CD4-positive, alpha-beta T cell treated with Interleukin-1 beta for 1 hour (primary cell): ENCODE measurements at places on chromosomes 1 and 21.

GRCh38 chr1:241007668-241008067 lies 349.3 kb downstream of the RGS7 start:
- no peak for DNase-seq

GRCh38 chr1:219347921-219348391 lies 174.3 kb downstream of the LYPLAL1 start:
- DNase-seq = no peak

DNA sequence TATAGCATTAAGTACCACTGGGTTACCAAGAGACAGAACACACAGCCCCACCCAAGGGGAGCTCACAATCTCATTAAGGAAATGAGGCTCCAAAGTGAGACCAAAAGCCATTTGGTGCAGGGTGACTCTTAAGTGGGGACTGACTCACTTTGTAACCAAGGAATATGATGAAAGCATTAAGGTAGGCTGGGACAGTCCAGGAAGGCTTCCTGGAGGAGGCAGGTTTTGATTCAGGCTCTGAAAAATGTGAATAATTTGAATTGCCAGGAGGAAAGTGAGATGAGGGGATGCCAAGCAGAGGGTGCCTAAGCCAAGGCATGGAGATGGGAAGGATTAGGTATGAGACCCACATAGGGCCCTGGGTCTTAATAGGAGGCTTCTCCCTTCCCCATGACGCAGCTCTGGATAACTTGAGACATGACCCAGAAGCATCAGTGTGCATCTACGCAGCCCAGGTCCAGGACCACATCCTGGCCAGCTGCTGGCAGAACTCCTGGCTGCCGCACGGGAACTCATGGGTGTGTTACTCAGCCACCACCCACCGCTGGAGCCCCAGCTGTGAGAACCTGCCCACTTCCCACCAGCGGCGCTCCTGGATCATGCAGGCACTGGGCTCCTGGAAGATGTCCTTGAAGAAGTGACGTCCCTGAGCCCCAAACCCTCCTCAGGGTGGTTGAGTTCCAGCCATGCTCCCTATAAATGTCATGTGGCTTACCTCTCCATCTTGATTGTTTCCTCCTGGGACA lies 5.9 kb upstream of the TTC4 start:
- no peak for DNase-seq

GRCh38 chr1:179951383-179952144 lies 3.0 kb upstream of the CEP350 start:
- no peak for DNase-seq

DNA sequence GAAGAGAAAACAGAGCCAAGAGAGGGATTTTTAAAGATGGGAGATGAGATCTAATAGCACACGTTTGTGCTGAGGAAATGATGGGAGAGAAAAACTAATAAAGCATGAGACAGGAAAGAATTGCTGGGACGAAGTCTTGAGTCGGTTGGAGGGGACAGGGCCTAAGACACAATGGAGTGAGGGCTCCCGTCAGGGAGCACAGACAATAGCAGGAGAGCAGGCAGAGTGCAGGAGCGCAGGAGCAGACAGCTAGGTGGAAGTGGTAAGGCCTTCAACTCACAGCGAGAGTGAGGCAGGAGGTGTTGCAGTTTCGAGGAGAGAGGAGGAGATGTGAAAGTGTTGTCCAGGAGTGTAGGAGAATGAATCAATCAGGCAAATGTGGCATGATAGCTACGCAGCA lies 59.9 kb upstream of the SOX13 start:
- no peak for DNase-seq

DNA sequence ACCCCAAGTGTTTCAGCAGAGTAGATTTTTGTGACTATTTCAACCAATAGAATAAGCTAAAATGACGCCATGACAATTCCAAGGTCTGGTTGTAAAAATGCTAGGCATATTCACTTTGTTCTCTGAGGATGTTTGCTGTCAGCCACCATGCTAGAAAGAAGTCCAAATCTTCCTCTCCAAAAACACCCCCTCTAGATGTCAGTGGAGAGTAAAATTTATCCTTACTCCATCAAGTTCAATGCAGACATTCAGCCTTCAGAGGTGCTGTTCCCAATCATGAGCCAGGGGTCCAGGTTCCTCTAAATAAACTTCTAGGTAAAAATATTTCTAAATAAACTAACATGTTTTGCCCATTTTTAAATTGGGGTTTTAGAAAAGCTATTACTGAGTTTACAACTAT lies 395.4 kb upstream of the ADAMTS5 start:
- DNase-seq = no peak

- DNase-seq = no peak
These were observed 55.0 kb downstream of the TRABD2B start for GRCh38 chr1:47942240-47942629.

GRCh38 chr1:2783435-2784397 lies 17.8 kb downstream of the TTC34 start:
- no peak for DNase-seq

DNA sequence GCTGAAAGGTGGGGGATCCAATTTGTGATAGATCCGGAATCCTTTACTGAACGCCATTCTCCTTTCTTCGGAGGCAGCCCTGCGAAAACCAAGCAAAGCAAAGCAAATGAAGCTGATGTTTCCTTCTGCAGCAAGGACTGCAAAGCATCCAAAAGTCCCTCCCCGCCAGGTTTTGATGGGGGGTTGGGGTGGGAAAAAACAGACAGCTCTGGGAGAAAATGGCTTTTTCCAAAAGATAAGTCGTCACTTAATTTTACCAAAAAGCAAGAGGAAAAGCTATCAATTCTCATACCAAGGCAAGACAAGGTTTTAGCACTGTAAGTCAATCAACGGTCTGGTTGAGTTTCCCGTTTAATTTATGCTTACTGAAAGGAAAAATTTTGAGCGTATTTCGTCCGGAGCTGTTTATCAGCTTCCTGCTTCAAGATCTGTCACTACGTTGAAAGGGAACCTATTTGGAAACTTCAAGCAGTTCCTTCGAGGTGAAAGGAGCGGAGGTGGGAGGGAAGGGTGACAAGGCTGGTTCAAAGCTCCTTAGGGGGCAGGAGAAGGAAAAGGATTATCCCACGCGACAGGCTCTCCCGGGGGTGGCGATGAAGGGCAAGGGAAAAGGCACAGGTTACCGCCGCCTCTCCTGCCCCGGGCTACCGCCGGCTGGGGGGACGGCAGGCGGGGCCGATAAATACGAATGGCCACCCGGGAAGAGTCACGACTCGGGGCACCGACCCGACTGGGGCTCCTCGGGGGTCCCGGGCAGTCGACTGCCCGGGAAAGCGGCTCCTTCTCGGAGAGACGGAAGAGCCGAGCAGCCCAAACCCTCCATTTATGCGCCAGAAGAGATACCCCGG lies 750 bp downstream of the SYNJ1 start:
- DNase-seq = peak; percentile 16

DNA sequence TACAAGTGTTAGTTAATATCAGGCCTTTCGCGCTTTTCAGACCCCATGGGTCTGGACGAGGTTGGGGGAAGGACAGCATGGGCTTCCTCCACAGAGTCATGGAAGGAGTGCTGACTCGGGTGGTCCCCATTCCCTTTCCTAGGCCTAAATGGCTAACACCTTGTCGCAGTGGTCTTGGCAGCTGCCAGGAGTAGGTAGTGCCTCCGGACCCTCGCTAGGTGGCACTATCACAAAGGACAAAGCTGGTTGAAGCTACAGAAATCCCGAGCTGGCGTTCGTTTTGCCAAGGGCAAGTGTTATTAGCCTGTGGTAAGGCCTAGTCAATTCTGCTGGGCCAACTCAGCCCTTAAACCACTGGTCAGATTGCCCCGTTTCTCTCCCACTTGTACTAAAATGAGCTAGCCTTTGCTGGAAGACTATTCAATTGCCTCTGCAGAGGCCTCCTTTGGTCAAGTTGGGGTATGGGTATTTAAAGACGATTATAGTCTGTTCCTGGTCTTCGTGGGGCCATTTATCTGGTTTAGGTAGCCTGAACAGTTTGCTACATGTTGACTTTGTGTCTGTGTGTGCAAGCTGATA lies 1.1 kb upstream of the UBE2Q1 start:
- DNase-seq = peak; percentile 85
